ENCODE measurements at places on chromosomes 4 and X.

GRCh38 chrX:10111364-10112148 lies 45.2 kb upstream of the CLCN4 start:
- no peak for DNase-seq

DNA sequence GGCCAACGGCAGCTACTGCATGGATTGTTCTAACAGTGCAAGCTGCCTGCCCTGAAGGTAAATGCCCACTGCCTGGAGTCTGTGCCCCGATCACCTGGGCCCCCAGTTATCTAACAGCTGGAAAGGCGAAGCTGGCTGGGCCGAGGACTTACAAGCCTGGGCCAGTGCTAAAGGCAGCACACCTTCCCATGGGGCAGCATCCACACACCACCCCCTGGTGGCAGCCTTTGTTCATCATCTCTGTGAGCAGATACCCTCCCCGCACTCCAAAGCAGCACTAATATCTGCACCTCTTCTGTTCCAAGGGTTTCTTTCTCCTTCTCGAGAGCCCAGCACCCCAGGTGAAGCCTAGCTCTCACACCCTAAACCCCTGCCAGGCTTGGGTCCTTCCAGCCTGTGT lies 7.6 kb downstream of the SLC2A9 start:
- no peak for DNase-seq

- no peak for DNase-seq
These were observed 542.0 kb downstream of the GBA3 start for GRCh38 chr4:23234716-23235115.

DNA sequence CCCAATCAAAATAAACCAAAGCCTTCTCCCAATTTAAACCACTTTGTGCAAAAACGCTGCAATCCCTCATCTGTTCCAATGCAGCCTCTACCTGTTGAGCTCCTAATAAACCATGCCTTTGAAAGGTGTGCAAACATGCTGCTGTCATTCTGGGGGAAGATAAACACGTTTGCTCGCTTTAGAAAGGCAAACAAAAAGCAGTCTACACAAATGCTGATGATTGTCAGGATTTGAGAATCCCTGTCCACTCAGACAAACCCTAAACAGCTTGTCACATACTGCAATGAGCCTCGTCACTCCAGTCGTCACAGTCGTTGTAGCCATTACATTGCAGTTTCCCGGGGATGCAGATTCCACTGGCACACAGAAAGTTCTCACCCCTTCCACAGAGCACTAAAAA lies 145.2 kb downstream of the CORIN start:
- no peak for DNase-seq

DNA sequence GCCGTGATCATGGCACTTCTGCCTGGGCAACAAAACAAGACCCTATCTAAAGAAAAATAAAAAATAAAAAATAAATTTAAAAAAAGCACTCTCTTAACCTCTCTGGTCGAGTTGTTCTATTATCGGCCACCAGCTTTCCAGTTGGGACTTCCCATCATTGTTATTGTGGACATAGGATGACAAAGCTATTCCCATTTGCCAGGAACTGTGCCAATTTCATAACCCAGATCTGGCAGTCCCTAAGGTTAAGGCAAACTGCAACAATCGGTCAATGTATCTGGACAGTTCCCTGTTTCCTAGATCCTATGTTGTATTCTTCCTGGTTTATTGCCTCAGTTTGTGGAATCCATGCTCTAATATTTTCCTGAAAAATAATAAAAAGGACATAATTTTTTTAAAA lies 17.8 kb upstream of the ANXA5 start:
- no peak for DNase-seq

- DNase-seq = no peak
These were observed 22.1 kb upstream of the TRIM60 start for GRCh38 chr4:165009493-165010227.

DNA sequence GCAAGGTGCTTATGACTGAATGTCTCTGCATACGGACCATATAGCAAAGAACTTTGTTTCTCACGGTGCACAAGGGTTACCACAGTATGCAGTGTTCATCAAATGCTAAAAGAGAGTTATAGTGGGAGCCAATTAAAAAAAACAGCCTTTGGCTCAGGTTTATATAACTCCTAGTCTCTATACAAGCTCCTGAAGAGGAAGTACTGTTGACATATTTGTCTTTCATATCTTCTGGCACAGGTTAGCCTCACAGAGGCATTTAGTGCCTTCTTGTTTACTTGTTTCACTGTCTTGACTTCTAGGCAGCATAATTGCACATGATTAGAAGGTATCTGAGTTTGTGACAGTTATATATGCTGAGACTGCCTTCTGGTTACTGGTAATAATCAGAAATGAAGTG lies 158.8 kb upstream of the FAM47C start:
- DNase-seq = no peak
